ENCODE measurements at places on chromosomes 7 and 10.

- no peak for DNase-seq
Measured at GRCh38 chr7:15199482-15199881, 296.9 kb upstream of the DGKB start.

GRCh38 chr7:79855172-79855571 lies 279.5 kb upstream of the GNAI1 start:
- DNase-seq: no peak

DNA sequence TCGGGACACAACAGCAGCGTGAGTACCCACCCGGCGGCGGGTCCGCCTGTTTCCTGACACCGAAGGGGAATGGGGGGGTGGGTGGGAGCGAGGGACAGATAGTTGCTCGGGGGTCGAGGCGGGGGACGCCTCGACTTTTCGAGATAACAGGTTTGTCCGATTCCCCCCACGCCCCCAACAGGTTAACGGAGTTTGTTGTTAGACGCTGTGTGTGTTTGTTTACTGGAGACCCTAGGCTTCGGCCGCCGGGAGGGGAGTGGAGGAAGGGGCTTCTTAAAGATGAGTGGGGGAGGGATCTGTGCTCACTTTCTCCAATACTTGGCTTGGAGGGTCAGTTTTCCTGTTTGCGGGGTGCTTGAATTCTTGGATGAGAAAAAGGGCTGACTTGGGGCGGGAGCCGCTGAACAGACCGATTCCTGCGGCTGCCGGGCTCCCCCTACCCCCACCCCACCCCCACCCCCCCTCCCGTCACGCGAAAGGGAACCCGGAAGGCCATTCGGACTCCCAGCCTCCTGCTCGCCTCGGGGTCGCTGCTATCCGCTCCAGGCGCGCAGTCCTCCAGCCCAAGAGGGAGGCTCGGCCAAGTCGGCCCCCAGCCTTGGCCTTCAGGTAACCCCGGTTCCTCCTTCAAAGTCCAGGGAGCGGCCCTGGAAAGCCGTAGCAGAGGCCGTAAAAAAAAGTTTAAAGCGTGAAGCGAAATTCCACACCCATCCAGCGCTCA lies 1.0 kb downstream of the SORCS3 start:
- no peak for DNase-seq

GRCh38 chr7:151920488-151920887 lies 35.8 kb upstream of the GALNTL5 start:
- no peak for DNase-seq

- no peak for DNase-seq
Measured at GRCh38 chr7:35988105-35988504, 164.9 kb upstream of the EEPD1 start.

- DNase-seq: no peak
Measured at GRCh38 chr10:120610791-120611190, 153.8 kb downstream of the PLPP4 start.

- no peak for DNase-seq
Measured at GRCh38 chr7:1853431-1853985, 183.4 kb downstream of the ELFN1 start.

- DNase-seq: no peak
Measured at GRCh38 chr10:75660823-75661222, 229.4 kb downstream of the LRMDA start.

DNA sequence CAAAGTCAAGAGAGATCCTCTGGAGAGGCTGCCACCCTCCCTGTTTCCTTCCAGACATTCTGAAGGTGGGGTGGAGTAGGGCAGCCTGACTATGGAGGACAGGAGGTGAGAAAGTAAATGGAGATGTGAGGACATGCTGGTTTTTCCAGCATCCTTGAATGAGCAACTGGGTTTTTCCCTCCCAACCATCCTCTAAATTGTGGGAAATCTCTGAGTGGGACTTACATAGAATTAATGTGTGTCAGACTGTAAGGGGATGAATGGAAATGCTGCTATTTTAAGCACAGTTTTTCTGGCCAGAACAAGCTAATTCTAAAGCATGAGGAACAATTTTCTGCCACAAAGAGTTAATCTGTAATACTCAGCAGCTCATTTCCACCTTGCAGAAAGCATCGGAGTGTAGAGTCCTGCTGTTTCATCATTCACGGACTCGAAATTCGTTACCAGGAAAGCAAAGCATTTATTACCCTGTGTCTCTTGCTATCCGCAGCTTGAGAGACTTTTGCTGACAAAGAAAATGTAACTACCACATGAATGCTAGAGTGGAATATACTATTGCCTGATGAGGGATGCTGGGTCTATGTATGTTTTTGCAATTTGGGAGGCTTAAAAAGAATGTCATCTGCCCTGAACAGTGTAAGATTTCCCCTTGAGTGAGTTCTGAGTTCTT lies 213.0 kb downstream of the CELF2 start:
- DNase-seq: no peak

DNA sequence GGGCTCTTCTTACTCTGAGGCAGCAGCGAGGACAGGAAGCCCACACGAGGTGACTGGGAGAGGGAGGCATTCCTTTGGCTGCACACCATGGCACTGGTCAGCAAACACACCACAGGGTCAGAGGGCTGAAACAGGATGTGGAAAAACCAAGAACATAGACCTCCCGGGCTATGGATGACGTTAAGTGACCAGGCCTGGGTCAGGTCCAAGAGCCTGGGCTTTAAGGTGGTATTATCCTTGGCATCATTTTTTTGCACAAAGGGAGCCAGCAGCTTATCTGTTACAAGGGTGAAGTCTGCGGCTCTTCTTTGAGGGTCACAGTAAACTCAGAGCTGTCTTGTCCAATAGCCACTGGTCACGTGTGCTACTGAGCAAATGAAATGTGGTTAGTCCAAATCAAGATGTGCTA lies 7.0 kb downstream of the WDR91 start:
- DNase-seq: no peak

DNA sequence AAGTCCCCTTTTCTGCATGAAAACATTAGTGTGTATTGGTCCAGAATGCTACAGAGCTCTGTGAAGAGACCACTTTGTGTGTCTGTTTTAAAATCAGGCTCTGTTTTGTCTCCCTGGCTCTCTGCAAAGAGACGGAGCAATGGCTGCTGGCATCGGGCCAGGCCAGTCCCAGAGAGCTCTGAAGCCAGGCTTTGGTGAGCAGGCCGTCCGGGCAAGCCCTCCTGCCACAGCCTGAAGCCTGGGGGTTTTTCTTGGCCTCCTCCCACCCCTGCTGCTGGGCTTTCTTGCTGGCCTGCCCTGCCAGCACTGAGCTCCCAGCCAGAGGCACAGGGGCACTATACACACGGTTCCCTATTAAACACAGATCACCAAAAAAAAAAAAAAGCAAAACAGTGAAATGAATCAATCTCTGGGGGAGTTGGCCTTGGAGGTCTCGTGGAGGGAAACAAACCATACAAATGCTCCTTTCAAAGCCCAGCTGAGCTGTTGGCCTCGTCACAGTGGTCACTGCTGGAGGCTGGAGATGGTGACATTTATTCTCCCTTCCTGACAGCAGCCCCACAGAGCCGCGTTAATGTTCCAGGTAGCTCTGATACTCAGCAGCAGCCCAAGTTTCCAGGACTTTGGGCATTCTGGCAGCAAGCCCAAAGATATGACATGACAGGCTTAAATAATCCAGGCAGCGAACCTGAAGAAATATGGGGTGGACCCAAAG lies 237.2 kb downstream of the TCF7L2 start:
- DNase-seq: no peak
